ENCODE measurements at places on chromosomes 16 and 17.

DNA sequence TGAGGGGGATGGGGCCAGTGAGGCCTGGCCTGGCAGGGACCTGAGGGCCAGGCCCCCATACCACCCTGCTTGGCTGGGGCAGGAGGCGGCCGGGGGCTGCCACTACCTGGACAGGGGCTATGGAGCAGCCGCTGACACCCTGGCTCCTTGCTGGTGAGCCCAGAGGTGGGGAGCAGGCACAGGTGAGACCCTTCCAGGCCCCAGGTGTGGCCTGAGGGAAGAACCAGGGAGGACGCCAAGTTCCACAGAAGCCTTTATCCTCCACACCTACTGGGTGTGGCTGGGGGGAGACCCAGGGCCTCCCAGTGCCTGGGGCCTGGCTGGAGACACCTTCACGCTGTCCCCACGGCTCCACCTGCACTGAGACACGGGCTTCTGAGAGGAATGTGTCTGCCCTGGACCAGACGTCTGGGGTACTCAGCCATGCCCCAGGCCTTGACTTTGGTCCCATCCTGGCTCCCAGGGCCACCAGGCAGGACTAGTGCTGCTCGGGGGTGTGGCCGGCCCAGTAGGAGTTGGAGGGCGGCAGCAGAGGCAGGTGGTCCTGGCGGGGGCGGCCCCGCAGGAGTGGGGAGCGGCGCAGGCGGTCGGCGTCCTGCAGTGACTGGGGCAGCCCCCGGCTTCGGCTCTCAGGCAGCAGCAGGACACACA, 4.7 kb downstream of the SLC22A31 start:
- no peak for DNase-seq

GRCh38 chr16:27109666-27110523, 43.2 kb downstream of the C16orf82 start:
- peak; percentile 25 for DNase-seq

DNA sequence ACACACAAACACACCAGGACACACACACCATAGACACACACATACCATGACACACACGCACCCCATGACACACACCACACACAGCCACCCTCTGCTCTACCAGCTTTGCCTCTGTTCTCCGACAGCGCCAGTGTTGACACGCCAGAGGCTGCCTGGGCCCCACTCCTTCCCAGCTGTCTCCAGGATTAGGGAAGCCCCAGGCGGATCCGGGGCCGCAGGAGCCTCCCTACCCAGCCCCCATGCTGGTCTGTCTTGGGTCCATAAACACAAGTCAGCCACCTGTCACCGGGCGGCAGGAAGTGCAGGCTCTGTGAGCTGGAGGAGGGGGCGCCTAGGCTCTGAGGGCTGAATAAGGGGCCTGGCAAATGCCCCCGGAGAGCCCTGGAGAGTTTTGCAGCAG, 10.5 kb downstream of the TBC1D16 start:
- DNase-seq, result no peak

DNA sequence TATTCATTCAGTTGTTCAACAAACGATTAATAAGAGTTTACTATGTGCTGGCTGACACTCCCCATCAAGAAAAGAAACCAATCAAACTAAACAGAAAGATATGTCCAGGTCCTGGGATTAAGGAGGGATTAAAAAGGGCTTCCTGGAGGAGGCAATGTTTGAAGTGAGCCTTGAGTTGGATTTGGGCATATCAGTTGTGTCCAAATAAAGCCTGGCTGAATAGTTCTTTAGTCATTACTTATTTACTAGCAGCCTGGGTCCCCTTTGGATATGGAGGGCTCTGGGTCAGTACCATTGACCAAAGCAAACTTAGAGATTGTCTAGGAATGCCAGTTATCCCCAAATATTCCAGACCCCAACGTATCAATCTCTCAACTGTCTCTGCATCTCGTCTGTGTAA, 117.7 kb downstream of the COPRS start:
- DNase-seq, result no peak

- no peak for DNase-seq
Observed at GRCh38 chr17:61645920-61646319, 54.9 kb upstream of the NACA2 start.

- no peak for DNase-seq
Observed at GRCh38 chr16:55668340-55669281, 12.8 kb downstream of the SLC6A2 start.

DNA sequence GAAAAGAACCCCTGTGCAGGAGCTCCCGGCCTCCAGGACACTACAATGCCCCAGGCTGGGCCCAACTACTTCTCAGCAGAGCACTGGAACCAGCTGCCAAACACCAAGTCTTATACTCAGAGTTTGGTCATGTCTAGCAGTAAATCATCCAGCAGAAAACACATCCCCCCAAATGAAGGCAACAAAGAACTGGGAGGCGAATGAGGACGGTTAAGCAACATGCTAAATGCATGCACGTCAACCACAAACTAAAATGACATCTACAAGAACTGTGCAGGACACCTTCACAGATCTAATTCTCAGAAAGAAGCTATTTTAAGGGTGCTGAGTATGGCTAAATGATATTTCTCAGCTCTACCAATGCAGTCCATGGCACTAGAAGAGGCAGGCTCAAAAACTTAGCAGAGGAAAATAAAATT, 7.6 kb upstream of the IRX5 start:
- DNase-seq, result no peak

GRCh38 chr16:2478279-2478678, 3.4 kb downstream of the TBC1D24 start:
- DNase-seq, result no peak

GRCh38 chr17:55453839-55454557, 32.4 kb upstream of the MMD start:
- DNase-seq, result no peak

GRCh38 chr17:13292291-13292690, 274.5 kb upstream of the ELAC2 start:
- no peak for DNase-seq

- no peak for DNase-seq
Observed at GRCh38 chr16:27670071-27670810, 120.3 kb downstream of the KATNIP start.

GRCh38 chr17:12282056-12282455, 261.4 kb downstream of the MAP2K4 start:
- no peak for DNase-seq

GRCh38 chr17:51888816-51889215, 269.7 kb downstream of the CA10 start:
- no peak for DNase-seq

DNA sequence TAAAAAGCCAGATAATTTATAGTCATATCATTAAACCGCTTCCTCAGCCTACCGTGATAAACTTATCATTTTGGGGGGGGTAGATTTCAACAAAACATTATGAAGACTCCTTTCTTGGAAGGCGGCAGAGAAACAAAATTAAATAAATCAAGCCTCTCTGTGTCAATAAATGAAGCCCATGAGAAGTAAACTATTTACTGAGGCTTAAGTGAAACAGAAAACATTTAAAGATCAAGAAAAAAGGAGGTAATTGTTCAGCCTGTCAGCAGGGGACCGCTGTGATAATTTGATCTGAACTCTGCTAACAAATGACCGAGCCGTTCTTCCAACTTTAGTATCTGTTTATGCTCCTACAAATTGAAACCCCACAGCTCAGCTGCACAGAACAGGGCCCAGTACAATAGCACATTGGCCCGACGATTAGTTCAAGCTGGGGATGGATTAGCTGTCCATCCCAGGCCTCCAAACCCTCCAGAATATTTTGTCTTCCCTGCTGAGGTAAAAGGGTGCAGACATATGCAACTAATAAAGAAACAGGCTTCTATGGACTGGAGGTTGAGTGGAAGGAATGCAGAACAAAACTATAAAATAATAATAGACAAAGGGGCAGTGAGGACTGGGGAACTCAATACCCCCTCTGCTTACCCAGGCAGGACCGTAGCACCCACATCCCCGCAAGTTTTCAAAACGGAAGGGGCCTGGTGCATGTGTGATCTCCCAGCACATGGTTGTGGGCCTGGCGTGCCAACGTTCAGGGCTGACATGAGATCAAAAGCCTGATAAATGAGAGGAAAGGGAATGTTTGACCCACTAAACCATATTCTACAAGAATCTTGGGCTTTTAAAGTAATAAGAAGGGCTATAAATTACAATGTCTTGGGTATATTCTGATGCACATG, 298.1 kb upstream of the IRX5 start:
- DNase-seq, result no peak
